ENCODE measurements at places on chromosomes 13 and 19.

DNA sequence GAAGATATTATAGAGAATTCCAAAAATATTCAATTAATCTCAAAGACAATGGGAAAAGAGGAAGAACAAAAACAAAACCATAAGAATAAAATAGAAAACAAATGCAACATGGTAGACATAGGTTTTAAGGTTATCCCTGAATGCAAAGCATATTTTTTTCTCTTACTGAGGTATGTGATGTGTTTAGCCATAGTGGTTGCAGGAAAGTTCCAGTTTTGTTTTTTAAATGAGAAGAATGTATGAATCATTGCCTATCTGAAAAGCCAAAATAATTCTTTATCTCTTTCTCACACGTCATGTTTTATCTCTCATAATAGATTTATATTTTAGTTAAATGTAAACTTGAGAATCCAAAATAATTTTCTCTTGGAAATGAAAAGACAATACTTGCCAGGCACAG lies 2591.7 kb upstream of the PCDH20 start:
- no peak for DNase-seq

DNA sequence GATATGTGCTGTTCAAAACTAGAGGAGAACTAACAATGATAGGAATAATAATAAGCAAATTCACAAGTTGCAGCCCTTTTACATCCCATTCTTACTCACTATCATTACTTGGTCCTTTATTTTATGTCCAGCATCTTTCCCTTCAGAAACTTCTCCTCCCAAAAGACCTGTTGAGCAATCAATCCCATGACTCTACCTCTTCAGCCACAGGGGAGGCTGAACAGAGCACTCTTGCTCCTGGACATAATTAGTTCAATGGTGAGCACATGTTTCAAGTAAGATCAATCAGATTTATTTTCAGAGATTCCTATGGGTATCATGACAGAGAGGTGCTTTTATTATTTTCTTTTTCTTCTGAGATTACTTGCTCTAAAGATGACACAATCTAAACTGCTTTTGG lies 260.0 kb downstream of the COG6 start:
- no peak for DNase-seq

DNA sequence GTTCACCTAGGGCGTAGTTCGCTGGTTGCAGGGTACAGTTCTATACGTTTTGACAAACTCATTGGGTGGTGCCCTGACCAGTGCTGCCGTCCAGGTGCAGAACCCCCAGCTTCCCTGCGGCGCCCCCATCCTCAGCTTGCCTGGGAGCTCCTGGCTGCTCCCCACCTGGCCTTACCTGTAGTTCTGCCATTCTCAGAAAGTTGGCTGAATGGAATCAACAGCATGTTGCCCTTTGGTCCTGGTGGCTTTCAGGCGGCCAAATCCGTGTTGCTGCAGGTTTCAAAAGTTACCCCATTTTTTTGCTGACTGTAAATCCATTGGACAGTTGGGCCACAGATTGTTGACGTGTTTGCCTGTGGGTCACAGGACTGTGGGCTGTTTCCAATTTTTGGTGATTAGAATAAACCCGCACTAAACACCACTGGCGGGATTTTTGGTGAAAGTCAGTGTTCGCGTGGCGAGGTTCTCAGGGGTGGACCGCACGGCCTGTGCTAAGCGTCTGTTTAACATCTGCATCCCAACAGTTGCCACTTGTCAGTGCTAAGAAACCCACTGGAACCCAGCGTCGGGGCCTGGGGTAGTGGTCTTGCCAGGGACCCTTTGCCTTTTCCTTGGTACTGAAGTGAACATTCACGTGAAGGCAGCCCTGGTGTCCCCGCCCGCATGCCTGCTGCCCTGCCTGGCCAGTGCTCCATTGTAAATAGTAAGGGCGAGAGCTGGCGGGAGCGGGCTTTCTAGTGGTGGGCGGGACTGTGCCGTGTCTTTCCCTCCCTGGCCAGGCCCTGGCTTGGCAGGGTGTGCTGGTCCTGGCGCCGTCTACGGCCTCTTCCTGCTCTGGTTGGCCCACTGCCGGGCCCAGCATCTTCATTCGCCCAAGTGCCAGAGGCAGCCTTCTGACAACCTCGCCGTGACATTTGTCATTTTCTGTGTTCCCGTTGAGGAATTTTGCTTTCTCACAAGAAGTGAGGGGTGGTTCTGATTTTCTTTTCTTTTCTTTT lies 3.3 kb downstream of the DOT1L start:
- no peak for DNase-seq

DNA sequence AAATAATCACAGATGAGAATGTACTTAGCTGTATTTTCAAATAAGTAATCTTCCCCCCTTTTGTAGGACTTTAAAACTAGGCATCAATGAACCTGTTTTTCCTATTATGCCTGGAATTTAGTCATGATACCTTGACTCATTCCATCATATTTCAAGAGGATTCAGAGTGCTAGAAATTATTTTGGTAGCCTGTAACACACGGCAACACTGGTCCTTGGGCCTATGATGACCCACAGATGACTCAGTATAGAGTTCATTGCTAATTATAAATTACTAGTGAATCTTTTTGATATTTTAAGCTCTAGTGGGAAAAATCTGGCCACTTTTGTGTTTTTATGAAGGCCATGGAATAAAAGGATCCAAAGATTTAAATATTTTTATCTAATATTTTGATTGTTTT lies 26.0 kb upstream of the GARRE1 start:
- DNase-seq, result no peak

DNA sequence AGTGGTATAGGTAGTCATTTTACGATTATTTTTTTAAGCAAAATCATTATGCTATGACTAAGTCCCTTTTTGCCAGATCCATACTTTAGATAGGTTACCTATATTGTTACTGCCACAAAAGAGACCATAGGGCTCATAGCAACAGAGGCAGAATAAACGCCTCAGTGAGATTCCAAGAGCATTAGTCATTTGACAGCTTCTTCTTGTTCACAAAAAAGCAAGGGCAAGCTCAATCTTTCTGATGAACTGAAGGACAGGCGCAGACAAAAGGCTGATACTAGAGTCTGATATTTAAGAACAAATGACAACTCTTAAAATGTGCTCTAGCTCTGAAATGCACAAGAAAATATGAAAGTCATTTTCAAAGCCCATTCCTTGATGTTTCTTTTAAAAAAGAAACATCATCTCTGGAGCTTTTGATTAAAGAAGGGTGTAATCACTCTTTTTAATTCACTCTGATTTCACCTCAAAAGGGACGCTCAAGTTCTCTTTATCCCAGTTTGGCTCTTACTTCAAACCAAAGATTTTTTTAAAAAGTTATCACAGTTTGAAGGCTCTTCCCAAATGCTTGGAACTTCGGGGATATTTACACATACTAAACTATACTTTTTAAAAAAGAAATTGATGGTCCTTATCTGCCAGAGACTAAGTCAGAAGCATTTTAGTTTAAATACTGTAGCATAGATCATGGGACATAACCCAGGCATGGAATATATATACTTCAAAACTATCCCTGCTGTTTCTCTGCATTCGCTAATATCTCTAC lies 187.2 kb downstream of the EFNB2 start:
- no peak for DNase-seq

GRCh38 chr13:67084066-67084465 lies 146.1 kb downstream of the PCDH9 start:
- no peak for DNase-seq

GRCh38 chr19:3771906-3772455 lies at the start of gene RAX2:
Gene RAX2 (minus strand): TSS chr19:3772228. CDS start chr19:3771742, 486 bp downstream.
- DNase-seq, result no peak

DNA sequence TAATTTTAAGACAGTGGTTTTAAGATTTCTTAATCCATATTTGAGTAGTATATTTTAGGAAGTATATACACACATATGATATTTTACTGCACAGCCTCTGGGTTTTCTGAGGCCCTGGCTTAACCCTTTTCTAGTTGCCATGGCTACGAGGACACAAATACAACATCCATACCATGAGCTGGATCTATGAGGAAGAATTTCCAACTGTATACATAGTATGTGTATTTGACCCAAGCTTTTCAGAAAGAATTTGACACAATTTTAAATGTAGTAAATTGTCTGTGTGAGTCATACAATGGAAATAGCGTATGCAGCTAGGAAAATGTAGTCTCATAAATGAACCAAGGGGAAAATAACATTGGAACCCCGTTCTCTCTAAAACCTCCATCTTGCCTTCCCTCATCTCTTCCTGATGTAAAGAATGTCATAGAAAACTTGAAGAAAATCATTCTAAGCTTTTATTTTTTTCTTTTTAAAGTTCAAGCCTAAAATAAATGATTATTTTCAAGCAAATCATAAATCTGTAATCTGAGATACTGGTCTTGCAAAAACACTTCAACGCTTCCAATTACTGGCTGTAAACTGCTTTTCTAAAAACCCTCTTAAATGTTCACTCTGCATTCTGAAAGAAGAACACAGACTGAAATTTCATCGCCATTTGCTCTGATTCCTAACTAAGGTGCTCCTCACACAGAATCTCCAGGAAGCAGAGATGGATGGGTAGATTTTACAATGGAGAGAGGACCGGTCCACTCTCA lies 172.4 kb downstream of the LACC1 start:
- DNase-seq, result no peak

- DNase-seq, result no peak
Measured at GRCh38 chr19:33125929-33126388, 6.0 kb upstream of the WDR88 start.

- DNase-seq, result no peak
Measured at GRCh38 chr19:41401483-41401882, 3.9 kb downstream of the BCKDHA start.

GRCh38 chr13:98742961-98743360 lies 9.5 kb downstream of the SLC15A1 start:
- DNase-seq, result no peak

DNA sequence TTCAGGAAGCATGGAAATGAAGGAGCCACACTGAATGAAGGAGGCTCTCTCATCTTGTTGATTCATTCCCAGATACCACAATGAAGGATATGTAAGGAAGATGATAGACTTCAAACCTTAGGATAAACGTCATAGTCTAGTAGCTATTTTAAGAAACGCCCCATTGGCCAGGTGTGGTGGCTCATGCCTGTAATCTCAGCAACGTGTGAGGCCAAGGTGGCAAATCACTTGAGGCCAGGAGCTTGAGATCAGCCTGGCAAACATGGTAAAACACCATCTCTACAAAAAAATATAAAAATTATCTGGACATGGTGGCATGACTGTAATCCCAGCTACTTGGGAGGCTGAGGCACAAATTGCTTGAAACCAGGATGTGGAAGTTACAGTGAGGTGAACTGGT lies 17.1 kb upstream of the ZNF841 start:
- no peak for DNase-seq

GRCh38 chr13:21759463-21759862 lies 88.6 kb downstream of the FGF9 start:
- no peak for DNase-seq

DNA sequence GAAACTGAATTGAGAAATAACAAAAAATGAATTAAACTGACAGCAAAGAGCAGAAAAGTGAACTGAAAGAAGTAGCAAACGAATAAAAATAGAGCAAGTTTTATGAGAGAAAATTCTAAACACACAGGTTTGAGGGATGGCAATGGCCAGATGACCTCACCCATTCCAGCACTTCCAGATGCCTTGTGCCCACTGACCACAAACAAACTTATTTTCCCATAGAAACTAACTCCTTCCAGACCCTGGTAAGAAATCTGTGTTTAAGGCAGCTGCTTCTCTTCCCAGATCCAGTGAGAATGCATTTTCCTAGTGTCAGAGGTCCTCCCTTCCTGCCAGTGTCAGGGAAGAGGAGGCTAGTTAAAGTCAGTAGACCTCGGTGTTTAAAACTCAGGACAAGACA lies 51.7 kb downstream of the RXFP2 start:
- no peak for DNase-seq

DNA sequence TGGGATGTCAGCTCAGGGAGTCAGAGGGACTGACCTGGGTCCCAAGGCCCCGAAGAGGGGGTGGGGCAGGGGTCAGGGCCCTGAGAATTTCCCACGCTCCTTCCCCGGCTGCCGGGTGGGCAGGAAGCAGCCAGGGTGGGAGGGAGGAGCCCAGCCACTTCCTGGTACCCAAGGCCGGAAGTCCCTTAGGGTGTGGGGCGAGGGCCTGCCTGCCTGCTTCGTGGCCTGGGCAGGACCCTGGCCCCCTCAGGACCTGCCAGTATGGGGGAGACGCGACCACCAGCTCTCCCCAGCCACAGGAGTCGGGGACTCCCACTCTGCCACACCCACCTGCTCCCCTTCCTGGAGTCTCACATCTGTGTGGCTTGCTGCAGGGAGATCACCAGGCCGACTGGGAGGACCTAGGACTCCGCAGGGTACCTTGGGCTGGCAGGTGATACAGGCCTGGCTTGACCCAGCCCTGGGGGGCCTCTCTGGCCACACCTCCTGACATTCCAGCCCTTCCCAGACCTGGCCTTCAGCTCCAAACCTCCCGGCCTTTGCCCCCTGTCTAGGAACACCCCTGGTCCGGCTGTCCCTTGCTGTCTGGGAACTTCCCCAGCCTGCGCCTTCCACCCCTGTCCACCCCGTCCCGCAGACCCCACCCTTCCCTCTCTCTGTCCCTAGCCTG lies 9.8 kb upstream of the CIRBP start:
- no peak for DNase-seq

DNA sequence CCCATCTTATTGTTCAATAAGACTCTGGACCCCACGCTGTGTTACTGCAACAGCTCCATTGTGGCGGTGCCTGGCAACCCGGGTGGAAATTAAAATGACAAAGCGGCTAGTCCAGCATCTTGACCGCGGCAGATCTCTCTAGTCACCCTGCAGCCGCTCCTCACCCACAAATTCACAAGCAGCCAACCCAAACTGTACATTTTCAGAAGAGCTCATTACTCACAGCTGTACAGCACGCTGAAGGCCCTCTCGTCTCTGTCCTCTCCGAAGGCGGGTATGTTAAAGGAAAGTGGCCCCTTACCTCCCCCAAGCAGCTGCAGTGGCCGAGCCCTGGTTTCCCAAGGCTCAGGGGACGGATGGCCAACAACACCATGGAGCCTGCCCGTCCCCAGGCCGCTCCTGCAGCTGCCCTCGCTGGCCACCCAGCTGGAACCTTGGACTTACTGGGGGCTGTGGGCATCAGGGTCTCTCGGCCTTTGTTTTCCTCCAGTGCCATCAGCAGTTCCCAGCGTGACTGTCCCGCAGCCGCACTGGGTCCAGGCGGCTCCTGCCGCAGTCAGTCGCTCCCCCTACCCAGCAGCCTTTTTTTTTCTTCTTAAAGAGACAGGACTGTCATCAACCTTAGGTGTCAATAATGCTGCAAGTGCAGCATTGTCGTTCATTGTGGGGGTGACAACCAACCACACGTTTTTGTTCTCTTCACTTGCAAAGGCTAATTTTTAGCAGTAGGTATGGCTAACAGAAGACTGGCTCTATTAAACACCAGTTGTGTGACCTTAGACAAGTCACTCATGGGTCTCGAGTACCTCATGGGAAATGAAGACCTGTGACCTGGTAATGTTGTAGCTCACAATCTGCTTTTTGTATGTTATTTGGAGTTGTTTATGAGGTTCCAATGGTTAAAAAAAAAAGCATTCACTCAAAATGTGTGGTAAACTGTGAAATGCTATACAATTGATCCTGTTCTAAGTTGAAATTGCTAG lies at the start of gene SACS:
Gene SACS, minus strand, starts transcription at position 532 of the 983 bp plus-strand sequence. CDS start 22,463 bp downstream, outside the sequence.
- no peak for DNase-seq

Data from NCI-H1436 treated with DMSO at 0.1 percent for 48 hours (cell line).